Astrocyte (in vitro differentiated cells and primary cell): ENCODE measurements at places on chromosomes 3 and 15. TPM values are rescaled to one million over a fixed set of nuclear protein-coding genes. Genes with fewer than 3 reads are reported as not detected.

- H3K27me3 ChIP-seq = no peaks in the 10 kb centered on the region
- no peak overlapping the region for H3K4me3 ChIP-seq
- H3K4me1 ChIP-seq = no peaks in the 10 kb centered on the region
- DNase-seq = no peak
- H3K36me3 ChIP-seq = no peaks in the 10 kb centered on the region
Measured at GRCh38 chr3:82973791-82974190, 1212.3 kb upstream of the GBE1 start.

- H3K4me1 ChIP-seq = peaks cover 4% of the 10 kb centered on the region
- no peaks in the 10 kb centered on the region for H3K27me3 ChIP-seq
- no peak overlapping the region for H3K4me3 ChIP-seq
- H3K36me3 ChIP-seq = no peaks in the 10 kb centered on the region
- H3K27ac ChIP-seq = no peak overlapping the region
Measured at GRCh38 chr3:119794971-119795612, 13.2 kb downstream of the NR1I2 start.

DNA sequence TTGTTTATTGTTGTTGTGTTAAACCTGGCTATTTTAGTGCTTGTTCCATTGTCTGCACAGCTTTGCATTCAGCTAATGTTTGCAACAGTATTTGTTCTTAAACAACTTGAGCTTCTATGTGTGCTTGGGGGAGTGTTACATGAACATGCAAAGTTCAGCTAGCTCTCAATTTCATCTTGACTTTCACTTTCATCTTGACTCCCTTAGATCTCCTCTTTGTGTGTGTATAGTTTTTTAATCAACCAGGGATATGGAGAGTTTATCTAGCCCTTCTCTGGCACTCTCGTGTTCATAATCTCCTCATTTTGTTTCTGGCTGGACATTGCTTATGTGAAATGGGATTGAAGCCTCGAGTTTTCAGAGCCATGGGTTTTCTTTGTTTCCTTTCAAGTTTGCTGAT is 212.4 kb upstream of the ZBTB20 start:
- H3K36me3 ChIP-seq = no peaks in the 10 kb centered on the region
- no peaks in the 10 kb centered on the region for H3K4me1 ChIP-seq
- no peak overlapping the region for H3K27ac ChIP-seq
- no peaks in the 10 kb centered on the region for H3K27me3 ChIP-seq

GRCh38 chr3:28115316-28115715 is 126.1 kb upstream of the CMC1 start:
- DNase-seq = no peak
- no peaks in the 10 kb centered on the region for H3K27me3 ChIP-seq
- no peak overlapping the region for H3K4me3 ChIP-seq
- no peak overlapping the region for H3K27ac ChIP-seq

DNA sequence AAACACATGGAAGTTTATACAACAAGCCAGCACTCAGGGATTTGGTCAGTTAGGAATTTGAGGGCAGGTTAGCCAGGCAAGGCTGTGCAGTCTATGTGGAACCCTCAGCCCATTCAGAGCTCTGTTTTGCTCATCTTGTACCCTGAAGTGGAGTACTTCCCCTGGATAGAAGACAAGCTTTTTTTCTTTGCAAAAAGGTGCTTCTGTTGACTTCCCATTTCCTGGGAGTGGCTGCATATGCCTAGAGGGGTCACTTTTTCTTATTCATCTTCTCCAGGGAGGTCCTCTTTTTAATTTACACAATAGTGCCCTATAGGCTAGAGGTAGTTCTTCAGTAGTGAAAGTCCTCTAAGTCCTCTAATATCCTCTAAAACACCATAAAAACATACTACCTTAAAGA is 225.0 kb upstream of the P2RY1 start:
- DNase-seq = no peak
- H3K27ac ChIP-seq = no peak overlapping the region
- H3K27me3 ChIP-seq = no peaks in the 10 kb centered on the region
- H3K4me1 ChIP-seq = no peaks in the 10 kb centered on the region

DNA sequence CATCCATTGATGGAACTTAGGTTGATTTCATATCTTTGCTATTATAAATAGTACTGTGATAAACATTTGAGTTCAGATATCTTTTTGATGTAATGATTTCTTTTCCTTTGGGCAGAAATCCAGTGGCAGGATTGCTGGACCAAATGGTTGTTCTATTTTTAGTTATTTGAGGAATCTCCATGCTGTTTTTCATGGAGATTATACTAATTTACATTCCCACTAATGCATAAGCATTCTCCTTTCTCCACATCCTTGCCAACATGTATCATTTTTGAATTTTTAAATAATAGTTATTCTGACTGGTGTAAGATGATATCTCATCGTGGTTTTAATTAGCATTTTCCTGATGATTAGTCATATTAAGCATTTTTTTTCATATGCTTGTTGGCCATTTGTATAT is 144.0 kb upstream of the SUCLG2 start:
- no peaks in the 10 kb centered on the region for H3K36me3 ChIP-seq
- no peak for DNase-seq
- no peaks in the 10 kb centered on the region for H3K4me1 ChIP-seq

Gene TGFBR2
- 39.9 and 44.1 TPM in 2 replicates for total RNA-seq

Gene KLHL6
- total RNA-seq = 0.11 and 0.14 TPM in 2 replicates

Gene TRPM1
- not detected in 2 replicates for total RNA-seq

GRCh38 chr3:50171540-50172301 is 16.6 kb downstream of the SEMA3F start:
- H3K4me3 ChIP-seq = no peak overlapping the region
- H3K27me3 ChIP-seq = no peaks in the 10 kb centered on the region
- no peaks in the 10 kb centered on the region for H3K36me3 ChIP-seq
- no peak overlapping the region for H3K27ac ChIP-seq

DNA sequence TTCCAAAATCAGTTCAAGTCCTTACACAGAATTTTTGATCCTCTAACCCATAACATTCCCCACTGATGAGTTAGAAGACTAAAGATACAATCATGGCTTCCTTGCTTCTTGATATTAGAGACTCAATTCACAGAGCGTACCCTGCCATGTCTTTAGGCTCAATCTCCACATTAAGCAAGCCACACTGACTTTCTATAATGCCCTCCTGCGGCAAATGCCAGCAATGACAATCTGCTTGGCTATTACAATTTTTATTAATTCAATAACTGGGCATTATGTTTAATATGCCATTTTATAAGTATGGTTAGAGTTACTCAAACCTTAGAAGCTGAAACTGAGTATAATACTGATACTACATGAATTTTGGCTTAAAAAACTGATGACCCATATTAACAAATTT is 479.7 kb upstream of the NR2F2 start:
- no peak overlapping the region for H3K4me3 ChIP-seq
- H3K36me3 ChIP-seq = no peaks in the 10 kb centered on the region
- DNase-seq = no peak
- H3K27me3 ChIP-seq = no peaks in the 10 kb centered on the region

GRCh38 chr3:13403847-13404246 is 16.3 kb downstream of the NUP210 start:
- no peaks in the 10 kb centered on the region for H3K27me3 ChIP-seq
- H3K4me1 ChIP-seq = no peaks in the 10 kb centered on the region
- no peak for DNase-seq
- no peaks in the 10 kb centered on the region for H3K36me3 ChIP-seq

- no peaks in the 10 kb centered on the region for H3K4me1 ChIP-seq
- no peaks in the 10 kb centered on the region for H3K27me3 ChIP-seq
- H3K4me3 ChIP-seq = no peak overlapping the region
- DNase-seq = no peak
Measured at GRCh38 chr3:74630602-74631001, 16.1 kb upstream of the CNTN3 start.

- no peak for DNase-seq
- H3K4me3 ChIP-seq = no peak overlapping the region
- H3K27me3 ChIP-seq = no peaks in the 10 kb centered on the region
- H3K36me3 ChIP-seq = no peaks in the 10 kb centered on the region
- H3K4me1 ChIP-seq = no peaks in the 10 kb centered on the region
- H3K27ac ChIP-seq = no peak overlapping the region
Measured at GRCh38 chr15:97866959-97867358, 93.5 kb upstream of the ARRDC4 start.

Gene CAMKV
- total RNA-seq = 0.22 and 0.45 TPM in 2 replicates

DNA sequence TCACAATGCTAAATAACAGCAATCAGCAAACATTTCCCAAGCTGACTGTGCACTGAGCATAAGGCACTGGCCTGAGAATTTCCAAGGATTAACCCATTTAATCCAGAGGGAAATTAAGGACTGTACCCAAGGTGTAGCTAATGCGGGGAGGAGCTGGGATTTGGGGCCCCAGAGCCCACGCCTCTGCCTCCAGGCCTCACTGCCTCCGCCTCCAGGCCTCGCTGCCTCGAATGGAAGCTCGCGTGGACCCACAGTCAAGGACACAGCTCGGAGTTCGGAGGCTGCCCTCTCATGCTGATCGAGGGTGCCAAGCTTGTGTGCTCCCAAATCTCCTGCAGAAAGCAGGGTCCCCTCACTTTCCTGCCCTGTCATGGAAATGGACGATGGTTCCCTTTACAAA is 76.5 kb upstream of the SNRPA1 start:
- peaks cover 7% of the 10 kb centered on the region for H3K27me3 ChIP-seq
- H3K27ac ChIP-seq = no peak overlapping the region
- no peaks in the 10 kb centered on the region for H3K36me3 ChIP-seq
- H3K4me3 ChIP-seq = no peak overlapping the region
- H3K4me1 ChIP-seq = no peaks in the 10 kb centered on the region
- no peak for DNase-seq

Gene ITGB5
- 139 and 201 TPM in 2 replicates for total RNA-seq

Gene DHX30
- 50.0 and 50.5 TPM in 2 replicates for total RNA-seq

Gene FBXL22
- total RNA-seq = 0.34 and 0.43 TPM in 2 replicates

DNA sequence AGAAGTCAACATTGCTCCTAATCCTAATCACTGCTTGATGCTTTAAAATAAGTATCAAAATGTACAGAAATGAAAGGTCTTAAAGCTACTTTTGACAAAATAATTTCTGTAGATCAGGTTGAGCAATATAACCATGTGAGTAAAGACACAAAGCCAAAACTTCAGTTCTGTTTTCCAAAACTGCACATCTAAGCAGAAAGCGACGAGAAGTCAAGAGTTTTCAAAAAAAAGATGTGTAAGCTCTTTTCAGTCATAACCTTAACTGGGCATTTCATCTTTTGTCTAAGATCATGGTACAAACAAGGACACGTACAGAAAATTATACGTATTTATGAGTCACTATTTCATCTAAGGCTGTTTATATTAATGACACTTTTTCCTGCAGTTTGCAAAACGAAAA is 608.8 kb downstream of the FOXP1 start:
- peaks cover 74% of the 10 kb centered on the region for H3K36me3 ChIP-seq
- H3K27ac ChIP-seq = no peak overlapping the region
- no peak overlapping the region for H3K4me3 ChIP-seq
- no peak for DNase-seq
- no peaks in the 10 kb centered on the region for H3K27me3 ChIP-seq

GRCh38 chr15:84737005-84737404 is 11.4 kb upstream of the ZNF592 start:
- H3K36me3 ChIP-seq = no peaks in the 10 kb centered on the region
- peaks cover 21% of the 10 kb centered on the region for H3K4me1 ChIP-seq
- DNase-seq = no peak
- H3K27ac ChIP-seq = no peak overlapping the region

DNA sequence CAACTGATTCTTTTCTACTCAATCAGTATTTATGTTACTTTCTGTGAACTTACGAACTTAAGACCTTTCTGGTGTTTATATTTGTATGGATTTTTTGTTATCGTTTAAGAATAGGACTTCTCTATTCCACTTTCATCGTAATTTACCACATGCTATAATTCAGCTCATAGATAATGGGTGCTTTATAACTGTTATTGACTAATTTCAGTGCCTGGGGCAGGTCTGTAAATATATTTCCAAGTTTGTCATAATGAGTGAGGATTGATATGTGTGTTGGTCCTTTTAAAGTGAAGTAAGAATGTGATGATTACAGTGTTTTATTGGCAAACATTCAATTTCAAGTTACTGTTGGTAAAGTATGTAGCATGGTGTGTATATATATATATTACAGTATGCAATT is 1.8 kb upstream of the NAALADL2 start:
- H3K27me3 ChIP-seq = no peaks in the 10 kb centered on the region
- H3K27ac ChIP-seq = no peak overlapping the region
- no peaks in the 10 kb centered on the region for H3K36me3 ChIP-seq
- DNase-seq = no peak
- no peak overlapping the region for H3K4me3 ChIP-seq

GRCh38 chr3:158801201-158801600 is 653 bp upstream of the MFSD1 start:
- H3K4me3 ChIP-seq = peak overlapping the region; percentile 89
- H3K36me3 ChIP-seq = no peaks in the 10 kb centered on the region
- no peaks in the 10 kb centered on the region for H3K27me3 ChIP-seq
- H3K4me1 ChIP-seq = peaks cover 21% of the 10 kb centered on the region

Gene ANKDD1A
- total RNA-seq = 1.1 and 1.6 TPM in 2 replicates
